ENCODE measurements at places on chromosomes 6 and 20.

DNA sequence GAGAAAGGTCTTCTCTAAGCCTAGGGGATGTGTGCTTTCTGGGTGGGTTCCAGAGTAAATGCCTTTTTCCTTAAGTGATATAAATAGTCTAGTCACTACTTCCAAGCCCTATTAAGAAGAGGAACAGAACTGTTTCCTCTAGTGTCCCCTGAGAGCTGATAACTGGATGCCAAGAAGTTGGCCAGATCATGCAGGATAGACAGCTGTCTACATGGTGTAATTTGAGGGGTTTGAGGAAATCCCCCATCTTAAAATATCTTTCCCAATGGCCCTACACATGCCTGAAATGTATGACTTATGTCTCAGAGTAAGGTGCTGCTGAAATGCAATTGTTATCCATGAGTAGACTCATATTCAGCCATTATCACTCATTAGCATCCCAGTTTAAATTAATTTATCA is 20.2 kb upstream of the PIM1 start:
- DNase-seq, result no peak

GRCh38 chr20:5033566-5033965 is 32.3 kb upstream of the SLC23A2 start:
- DNase-seq, result no peak

- peak; percentile 84 for DNase-seq
Measured at GRCh38 chr6:29632789-29633533, at the start of gene GABBR1. Gene GABBR1 (minus strand): TSS chr6:29633183. CDS start chr6:29632385, 798 bp downstream.

DNA sequence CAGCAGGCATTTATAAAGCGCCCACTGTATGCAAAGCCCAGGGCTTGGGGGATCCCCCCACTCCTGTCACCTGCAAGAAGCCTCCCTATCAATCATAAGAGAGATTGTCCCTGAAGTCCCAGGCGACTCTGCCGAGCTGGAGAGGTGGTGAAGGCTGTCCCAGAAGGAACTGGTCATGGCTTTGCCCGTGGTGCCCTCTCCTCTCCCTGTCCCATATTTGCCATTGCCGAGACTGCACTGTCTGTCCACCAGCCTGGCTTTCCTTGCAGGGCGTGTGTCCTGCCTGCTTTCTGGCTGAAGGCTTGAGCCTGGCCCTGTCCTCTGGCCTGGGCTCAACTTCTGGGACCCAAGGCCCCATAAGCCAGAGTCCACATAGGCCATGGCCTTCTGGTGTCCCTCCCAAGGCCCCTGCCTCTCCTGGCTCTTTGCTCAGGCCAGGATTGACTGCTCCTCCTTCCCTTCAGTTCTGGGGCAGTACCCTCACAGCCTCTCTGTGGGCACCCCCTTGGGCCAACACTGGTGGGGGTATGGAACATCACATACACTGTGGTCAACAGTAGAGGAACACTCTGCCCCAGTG is 46.9 kb downstream of the CPXM1 start:
- no peak for DNase-seq

DNA sequence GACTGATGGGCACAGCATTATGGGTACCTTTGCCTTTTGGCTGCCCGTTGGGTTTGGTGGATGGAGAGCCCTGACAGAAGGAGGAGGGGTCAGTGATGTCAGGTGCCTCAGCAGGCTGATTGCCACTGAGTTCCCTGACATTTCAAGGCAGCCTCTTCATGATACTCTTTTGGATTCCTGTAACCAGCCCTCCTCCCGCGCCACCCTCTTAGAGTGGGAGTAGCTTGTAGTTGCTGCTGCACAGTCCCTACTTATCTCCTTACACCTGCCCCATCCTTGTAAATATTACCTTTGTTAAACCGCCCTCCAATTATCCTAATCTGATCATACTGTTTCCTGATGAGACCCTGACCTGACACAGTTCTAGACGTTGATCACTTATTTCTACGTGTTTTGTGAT is 140.0 kb downstream of the CFAP61 start:
- no peak for DNase-seq

GRCh38 chr6:38438097-38438496 is 201.6 kb downstream of the BTBD9 start:
- DNase-seq, result no peak

- peak; percentile 73 for DNase-seq
Measured at GRCh38 chr6:90294989-90295853, 1.4 kb downstream of the BACH2 start.

- DNase-seq, result no peak
Measured at GRCh38 chr6:62150048-62150663, 135.9 kb downstream of the KHDRBS2 start.

DNA sequence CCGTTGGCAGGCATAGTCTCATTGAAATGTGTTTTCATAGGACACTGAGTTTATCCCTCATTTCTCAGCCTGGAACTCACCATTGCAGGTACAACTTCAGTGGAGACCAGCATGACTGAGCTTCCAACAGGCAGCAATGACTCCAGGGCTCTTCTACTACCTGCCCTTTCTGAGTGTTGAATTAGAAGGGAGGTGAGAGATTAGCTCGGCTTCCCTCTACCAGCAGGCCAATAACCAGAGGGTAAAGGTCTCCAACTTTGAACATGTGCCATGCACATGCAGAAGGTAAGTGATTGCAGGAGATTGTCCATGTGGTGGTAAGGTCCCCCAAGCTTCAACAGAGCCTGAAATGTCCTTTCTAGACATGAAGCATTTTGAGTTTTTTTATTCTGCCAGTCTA is 233.8 kb upstream of the SUPT3H start:
- no peak for DNase-seq

DNA sequence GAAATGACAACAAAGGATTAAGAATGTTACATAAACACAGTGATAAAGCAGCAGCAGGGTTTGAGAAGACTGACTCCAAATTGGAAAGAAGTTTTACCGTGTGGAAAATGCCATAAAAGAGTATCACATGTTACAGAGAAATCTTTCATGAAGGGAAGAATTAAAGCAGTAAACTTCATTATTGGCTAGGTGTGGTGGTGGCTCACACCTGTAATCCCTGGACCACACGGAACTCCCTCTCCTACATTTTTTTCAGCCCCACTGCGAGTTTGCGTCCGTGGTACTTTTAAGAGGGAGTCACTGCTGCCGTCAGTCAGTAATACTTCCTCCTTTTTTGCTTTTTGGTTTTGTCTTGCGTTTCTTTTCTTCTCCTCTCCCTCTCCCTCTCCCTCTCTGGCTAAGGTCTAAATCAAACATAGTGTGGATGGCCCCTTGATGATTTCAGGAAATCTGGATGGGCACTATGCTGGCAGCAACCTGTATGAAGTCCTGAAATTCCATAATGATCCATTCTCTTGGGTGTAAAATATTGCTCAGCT is 112.3 kb downstream of the MAN1A1 start:
- DNase-seq, result no peak

DNA sequence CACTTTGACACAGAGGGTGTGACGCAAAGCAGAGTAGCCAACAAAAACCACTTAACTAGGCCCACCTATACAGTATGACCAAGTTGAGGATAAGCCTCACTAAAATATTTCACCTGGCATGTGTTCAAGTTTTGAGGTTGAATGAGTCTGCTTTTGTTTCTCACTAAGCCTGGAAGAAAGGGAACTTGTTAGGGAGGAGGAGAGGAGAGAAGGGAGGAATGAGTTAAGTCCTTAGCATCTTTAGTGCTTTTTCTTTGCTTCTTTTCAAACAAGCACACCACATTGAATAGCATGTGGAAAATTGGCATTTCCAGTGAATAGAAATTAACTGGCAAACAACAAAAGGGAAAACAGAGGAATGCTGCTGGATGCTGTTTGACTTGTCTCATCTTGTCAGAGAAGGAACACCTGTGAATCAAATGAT is 461.9 kb downstream of the GJA1 start:
- no peak for DNase-seq

- DNase-seq, result no peak
Measured at GRCh38 chr6:170178561-170179477, 112.1 kb downstream of the DLL1 start.

DNA sequence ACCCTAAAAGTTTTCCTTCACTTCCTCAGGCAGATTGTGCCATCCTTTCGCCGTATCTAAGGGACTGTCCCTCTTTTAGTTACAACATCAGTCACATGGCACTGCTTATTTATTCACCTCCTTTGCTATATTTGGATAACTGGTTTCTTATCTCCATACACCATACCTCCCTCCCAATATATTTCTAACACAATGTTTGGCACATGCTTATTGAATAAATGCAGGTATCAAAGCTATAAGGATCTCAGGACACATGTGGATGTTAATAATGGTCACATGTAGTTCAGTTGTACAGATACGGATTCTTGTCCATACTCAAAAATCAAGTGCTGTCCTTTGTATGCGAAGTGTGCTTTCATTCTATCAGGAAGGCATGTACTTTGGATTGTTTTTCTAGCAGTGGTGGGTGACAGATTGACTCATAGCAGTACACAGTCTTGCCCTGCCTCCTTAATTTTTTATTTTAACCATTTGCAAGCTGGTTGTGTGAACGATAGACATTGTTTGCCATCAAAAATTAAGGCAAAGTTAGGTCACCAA is 407.1 kb upstream of the RUNX2 start:
- DNase-seq, result no peak

All from CD4-positive, alpha-beta T cell treated with Interleukin-6 for 4 hours (primary cell).